ENCODE measurements at places on chromosomes 5 and 9.

GRCh38 chr9:20319241-20319640, 303.1 kb downstream of the MLLT3 start:
- DNase-seq: no peak

- DNase-seq: no peak
These were observed 20.7 kb downstream of the MAPK9 start for GRCh38 chr5:180271221-180271620.

GRCh38 chr5:127186657-127187056, 103.9 kb upstream of the MEGF10 start:
- DNase-seq: no peak

- no peak for DNase-seq
These were observed 25.7 kb upstream of the FCN1 start for GRCh38 chr9:134943411-134943810.
